ENCODE measurements at places on chromosomes 7 and 10. TPM values are rescaled to one million over a fixed set of nuclear protein-coding genes. Genes with fewer than 3 reads are reported as not detected.

Gene SMO
- 2.3 TPM for total RNA-seq

Gene WDFY4
- not detected for total RNA-seq

Gene HSPA12A
- total RNA-seq = 35.4 TPM

Gene LIPK
- total RNA-seq = not detected

Gene TFPI2
- total RNA-seq = 140 TPM

Gene NT5C2
- total RNA-seq = 92.0 TPM

Gene HOXA9
- total RNA-seq = 17.1 TPM

Gene ICA1
- total RNA-seq = 4.3 TPM

Gene ECHDC3
- 1.3 TPM for total RNA-seq

Gene C10orf90
- total RNA-seq = not detected

Gene ZP3
- 0.86 TPM for total RNA-seq

Gene PLAC9
- 0.64 TPM for total RNA-seq

Gene PODXL
- 17.3 TPM for total RNA-seq

Gene SPDYE2B
- total RNA-seq = not detected

Gene LRMDA
- total RNA-seq = under 0.01 TPM

Gene ZNF32
- total RNA-seq = 29.0 TPM

Gene ELN
- 0.64 TPM for total RNA-seq

Gene RNF148
- 0.64 TPM for total RNA-seq

DNA sequence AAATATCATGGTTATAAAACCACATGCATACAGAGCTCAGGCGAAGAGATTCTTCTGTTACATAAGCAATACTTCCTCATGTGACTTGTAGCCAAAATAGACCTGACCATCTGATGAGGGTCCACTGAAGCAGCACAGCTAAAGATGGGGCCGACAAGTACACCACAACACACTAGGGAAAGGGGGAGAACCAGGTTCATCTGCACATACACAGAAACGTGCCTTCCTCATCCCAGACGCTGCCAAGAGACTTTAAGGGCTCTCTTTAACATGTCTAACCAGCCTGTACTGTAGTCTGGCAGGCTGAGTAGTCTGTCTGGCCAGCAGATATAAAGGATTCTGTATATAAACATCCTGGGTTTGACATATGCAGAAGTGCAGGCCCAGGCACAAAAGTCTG lies 30.3 kb downstream of the ERCC6 start:
- DNase-seq = peak; percentile 19

GRCh38 chr10:117964536-117964935 lies 82.2 kb downstream of the RAB11FIP2 start:
- DNase-seq = no peak

DNA sequence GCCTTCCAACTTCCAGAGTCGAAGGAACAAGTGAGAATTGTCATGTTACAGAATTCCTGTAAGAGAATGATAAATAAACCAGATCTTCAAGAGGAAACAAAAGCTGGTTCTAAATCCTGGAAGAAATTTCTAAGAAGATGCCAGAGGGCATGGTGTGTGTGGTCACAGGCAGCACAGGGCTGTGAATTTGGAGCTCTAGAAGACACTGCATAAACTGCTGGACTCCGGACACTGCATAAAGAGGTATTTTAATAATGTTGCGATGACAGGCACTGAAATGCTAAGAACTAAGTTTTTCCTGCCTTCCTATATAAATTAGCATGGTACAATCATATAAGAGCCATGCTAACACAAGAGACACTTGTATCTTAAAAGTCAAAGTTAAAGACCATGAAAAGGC lies 86.0 kb downstream of the LARP4B start:
- DNase-seq = peak; percentile 14

GRCh38 chr7:16670021-16670420 lies 24.0 kb downstream of the BZW2 start:
- peak; percentile 72 for DNase-seq

DNA sequence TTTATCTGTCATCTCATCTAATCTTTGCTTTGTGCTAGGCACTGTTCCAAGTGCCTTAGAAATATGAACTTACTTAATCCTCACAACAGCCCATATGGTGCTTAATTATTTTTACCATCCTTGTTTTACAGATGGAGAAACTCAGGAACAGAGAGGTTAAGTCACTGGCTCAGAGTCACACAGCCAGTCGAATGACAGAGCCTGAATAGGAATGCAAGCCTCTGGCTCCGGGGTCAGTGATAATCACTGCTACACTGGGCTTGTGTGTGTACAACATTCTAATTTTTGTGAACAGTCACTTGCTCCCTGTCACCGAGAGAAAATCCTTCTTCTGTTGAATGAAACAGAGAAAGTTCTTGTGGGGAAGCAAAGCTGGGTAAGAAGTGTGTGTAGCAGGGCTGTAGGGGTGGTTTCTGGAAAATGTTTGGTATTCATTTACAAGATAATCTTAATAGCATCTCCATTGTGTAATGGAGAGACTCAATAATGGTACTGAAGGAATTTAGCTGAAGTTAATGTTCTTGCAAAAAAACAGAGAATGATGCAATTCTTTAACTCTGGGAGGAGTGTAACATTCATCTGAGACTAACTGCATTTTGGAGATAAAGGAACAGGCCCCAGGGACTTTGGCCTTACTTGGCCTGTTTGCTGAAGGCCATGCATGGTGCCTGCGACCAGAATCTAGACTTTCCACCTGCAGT lies 290.6 kb downstream of the FRMD4A start:
- DNase-seq = peak; percentile 91

DNA sequence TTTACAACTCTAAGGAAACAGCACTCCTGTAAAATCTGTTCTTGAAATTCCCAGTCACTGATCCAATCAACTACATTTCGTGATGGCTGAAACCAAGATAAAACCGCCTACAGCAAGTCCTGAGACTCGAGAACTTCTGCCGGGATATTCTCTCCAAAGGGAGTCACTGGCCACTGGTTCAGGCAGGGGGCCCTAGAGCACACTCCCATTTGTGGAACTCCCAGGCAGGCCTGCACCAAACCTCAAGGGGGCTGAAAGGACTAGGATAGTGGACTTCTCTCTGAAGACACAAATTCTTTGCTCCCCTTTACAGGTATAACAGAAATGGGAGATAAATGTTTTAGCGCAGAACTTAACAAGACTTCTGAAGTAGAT lies 16.3 kb downstream of the CYTH3 start:
- no peak for DNase-seq

DNA sequence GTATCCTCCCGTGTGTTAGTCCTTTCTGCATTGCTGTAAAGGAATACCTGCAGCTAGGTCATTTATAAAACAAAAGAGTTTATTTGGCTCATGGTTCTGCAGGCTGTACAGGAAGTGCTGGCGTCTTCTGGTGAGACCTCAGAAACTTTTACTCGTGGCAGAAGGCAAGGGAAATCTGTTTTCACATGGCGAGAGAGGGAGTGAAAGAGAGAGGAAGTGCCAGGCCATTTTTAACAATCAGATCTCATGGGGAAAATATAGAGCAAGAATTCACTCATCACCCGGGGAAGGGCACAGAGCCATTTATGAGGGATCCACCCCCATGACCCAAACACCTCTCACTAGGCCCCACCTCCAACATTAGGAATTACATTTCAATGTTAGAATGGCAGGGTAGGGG lies 952.2 kb downstream of the CNTNAP2 start:
- no peak for DNase-seq

- peak; percentile 52 for DNase-seq
Observed at GRCh38 chr10:114925587-114926586, 12.1 kb upstream of the TRUB1 start.

GRCh38 chr7:110704225-110704624 lies 386.7 kb upstream of the LRRN3 start:
- no peak for DNase-seq

DNA sequence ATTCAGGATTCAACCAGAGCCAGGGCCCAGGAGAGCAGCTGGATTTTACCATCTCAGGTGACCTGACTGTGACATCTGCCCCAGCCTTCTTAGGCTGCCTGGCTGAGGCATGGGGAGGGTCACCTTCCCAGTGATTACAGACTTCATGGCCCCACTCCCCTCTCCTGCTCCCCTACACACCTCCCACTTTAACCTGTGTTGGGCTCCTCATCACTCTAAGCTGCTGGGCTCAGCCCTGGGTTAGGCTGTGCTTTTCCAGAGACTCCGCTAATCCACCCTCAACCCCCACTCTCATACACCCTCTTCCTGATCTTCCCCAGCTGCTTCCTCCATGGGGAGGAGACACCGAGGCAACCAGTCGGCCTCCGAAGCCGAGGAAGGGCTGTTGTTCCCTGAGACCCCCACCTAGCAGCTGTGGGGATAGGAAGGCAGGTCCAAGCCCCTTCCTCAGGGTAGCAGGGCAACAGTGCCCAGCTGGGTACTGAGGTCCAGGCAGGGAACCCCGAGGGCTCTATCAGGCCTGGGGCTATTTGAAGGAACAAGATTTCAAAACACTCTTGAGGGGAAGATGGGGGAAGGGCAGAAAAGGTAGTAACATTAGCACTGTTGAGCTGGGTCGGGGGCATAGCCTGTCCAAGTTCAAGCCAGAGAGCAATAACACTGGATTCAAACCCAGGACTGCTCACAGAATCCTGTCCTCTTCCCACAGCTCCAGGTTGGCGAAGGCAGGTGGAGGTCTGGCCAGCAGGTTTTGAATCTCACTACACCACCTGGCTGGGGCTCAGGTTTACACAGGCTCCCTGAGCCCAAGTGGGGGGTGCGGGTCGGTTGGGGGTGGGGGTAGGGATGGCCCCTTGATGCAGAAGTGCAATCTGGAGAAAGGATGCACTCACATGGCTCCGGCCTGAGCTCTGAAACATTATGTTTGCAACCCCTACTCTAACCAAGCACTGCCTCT lies 1.8 kb downstream of the IMPDH1 start:
- peak; percentile 50 for DNase-seq

DNA sequence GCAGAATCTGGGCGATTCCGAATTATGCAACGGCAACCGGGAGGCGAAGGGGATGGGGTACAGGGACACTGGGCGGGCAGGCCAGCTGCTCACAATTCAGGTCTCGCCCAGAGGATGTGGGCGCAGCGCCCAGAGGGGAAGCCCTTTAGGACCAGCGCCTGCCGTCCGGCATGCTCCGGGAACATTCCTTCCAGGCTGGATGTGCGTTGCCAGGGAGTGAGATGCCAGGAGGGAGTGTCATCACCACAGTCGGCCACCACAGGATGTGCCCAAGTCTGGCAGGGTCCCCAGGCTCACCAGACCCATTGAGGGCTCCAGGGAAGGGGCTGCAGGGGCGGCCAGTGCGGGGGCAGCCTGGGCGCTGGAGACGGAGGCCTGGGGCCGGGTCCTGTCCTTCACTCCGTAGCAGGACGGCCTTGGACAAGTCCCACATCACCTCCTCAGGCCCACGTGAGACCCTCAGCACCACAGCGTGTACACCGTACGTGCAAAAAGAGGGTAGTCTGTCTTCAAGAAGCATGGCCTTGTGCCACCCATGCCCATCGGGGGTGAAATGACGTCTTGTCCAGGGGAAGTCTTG lies 63.9 kb downstream of the FOXL3 start:
- DNase-seq = no peak

DNA sequence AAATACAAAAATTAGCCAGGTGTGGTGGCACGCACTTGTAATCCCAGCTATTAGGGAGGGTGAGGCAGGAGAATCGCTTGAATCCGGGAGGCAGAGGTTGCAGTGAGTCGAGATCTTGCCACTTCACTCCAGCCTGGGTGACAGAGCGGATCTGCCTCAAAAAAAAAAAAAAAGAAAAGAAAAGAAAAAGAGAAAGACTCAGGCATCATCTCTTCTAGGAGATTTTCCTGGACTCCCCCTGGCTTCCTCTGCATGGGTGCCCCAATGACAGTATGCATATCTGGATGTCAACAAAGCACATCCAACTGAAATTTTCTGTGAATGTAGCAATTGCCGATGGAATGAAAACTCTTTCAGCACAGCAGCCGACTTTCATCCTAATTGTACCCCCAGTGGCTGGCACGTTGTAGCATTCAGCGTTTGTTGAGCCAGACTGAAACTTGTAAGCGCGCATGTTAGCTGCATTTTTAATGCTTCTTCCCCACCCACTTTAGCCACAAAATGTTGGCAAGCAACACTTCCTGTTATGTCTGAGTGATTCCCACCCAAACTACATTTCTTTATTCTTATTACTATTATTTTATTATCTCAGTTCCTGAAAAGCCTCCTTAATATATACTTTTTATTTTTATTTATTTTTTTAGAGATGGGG lies 70.2 kb downstream of the PRTFDC1 start:
- DNase-seq = peak; percentile 57

GRCh38 chr7:39488467-39489393 lies 77.5 kb upstream of the YAE1 start:
- no peak for DNase-seq

DNA sequence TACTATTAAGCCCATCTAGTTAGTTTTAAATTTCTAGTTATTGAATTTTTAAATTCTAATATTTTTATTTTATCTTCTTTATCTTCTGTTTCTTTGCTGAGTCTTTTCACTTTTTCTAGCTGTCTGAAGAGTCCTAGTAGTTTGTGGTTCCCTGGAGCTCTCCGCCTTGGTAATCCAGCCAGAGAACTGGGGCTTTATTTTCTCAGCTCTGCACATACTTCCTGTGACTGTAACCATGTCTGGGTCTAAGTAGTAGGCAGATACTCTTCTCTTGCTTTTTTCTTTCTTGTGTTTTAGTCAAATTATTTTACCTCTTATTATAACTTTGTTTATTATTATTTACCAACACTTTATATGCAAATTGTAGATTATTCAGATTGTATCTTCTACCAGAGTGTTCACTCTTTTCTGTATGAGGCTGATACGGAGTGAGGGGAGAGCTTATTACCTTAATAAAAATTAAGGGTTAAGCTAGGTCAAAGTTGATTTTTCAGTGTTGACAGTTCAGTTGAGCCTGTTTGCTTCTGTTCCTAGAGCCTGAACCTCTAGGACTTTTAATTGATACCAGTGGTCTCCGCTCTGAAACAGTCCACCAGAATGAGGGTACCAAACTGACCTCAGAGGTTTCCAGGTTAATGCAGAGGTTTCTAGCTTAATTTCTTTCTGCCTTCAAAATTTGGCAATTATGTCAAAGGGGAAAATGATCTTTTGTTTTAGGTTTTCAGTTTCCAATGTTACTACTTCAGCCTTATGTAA lies 155.4 kb downstream of the ADK start:
- no peak for DNase-seq

- DNase-seq = peak; percentile 6
Observed at GRCh38 chr10:33749067-33749735, 414.7 kb upstream of the NRP1 start.

DNA sequence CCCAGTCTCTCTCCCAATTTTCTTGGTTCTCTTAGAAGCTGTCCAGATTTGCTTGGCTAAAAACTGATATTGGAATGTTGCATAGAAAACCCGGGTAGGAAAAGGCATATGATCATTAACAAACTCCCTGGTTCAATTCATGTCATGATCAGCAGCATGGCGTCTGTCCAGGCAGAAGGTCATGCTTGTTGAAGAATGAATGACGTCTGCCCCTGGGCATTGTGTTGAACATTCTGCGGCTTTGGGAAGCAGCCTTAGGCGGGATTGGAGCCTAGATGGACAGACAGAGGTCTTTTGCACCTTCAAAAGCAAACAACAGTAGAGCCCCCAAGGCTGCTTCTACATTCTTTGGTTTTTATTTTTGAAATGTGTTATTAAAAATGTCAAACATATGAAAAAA lies 7.7 kb upstream of the MINDY3 start:
- no peak for DNase-seq

- DNase-seq = no peak
Observed at GRCh38 chr7:112267944-112268691, 61.6 kb downstream of the ZNF277 start.

- no peak for DNase-seq
Observed at GRCh38 chr7:100093925-100094486, 5.2 kb downstream of the COPS6 start.

- no peak for DNase-seq
Observed at GRCh38 chr7:108382932-108383331, 73.3 kb downstream of the NRCAM start.

- no peak for DNase-seq
Observed at GRCh38 chr10:23390809-23391208, 46.2 kb upstream of the C10orf67 start.

- DNase-seq = no peak
Observed at GRCh38 chr7:33191340-33191739, 62.0 kb downstream of the BBS9 start.
